ENCODE measurements at places on chromosomes 7 and 10.

- DNase-seq = no peak
These were observed 133.5 kb upstream of the MBL2 start for GRCh38 chr10:52906046-52906445.

DNA sequence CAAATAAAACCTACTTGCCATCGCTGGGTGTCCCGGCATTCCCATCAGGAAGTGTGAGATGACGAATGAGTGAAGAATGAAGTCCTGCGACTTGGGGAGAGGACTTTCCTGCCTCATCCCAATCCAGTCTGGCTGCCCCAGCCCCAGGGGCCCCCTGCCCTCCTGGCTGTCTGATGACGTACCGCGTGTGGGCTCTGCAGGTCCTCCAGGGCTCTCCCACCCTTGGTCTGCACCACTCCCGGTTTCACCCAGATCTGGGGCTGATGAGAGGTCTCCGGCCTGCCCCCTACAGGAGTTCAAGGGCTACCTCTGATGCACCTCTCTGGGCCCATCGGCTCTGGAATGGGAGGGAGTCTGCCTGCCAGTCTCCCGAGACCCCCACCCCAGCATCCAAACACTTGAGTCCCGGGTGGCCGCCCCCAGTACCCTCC, 9.8 kb downstream of the ATP6V1F start:
- no peak for DNase-seq

DNA sequence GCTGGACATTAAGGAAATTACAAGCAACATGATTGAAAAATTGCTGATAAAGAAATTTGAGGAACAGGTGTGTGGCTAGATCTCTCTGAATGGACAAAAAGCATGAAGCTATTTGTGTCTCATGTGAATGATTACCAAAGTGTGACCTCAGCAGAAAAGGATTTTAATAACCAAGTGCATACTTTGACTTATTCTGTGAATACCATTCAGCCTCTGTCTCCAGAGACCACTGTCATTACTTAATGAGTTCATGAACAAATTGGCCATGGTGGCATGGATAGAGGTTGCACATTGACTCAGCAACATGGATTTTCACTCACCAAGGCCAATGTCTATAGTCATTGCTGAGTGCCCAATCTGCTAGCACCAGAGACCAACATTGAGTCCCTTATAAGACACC, 874.6 kb upstream of the POT1 start:
- DNase-seq = no peak

DNA sequence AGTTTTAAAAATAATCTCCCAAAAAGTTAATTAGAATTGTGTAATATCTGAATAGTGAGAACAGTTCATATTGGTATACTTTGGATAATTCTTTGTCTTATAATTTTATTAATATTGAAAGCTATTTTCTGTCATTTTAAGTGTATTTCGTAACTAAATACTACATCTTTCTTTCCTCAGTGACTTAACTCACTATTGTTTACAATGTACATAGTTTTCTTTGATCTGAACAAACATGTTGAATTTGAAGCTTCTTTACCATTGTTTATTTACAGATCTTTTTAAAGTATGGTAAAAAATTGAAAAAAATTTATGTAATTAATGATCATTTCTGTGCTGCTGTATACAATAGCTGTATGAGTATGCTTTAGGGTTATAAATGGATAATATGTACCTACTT, 5.1 kb downstream of the PDCD4 start:
- DNase-seq = no peak

GRCh38 chr10:30007406-30007805, 52.0 kb downstream of the JCAD start:
- DNase-seq = no peak

DNA sequence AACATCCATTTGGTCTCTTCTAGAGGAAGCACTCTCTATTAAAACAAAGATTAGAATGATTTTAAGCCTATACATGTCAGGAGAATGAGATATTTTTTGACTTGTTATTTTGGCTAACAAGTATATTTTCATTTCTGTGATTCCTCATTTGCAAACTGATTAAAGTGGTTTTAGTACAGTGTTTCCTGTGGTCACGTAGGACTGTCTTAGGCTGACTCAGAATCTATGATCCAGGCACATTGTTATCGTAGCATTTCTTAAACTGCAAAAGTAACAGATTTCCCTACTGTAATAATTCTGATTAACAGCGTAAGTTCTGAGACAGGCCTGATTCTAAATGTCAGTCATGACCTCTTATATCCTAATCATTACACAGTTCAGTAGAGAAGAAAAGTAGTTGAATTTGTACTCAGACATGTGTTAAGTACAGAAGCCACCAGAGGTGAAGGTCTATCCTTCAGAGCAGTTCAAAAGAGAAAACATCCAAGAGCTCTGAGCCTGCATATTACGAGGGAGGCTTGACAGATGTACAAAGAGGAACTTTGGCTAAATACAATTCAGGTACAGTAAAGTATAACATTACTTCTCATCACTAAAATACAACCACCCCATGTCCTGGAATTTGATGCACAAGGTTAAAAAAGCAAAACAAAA, 124.1 kb upstream of the TEX47 start:
- no peak for DNase-seq

DNA sequence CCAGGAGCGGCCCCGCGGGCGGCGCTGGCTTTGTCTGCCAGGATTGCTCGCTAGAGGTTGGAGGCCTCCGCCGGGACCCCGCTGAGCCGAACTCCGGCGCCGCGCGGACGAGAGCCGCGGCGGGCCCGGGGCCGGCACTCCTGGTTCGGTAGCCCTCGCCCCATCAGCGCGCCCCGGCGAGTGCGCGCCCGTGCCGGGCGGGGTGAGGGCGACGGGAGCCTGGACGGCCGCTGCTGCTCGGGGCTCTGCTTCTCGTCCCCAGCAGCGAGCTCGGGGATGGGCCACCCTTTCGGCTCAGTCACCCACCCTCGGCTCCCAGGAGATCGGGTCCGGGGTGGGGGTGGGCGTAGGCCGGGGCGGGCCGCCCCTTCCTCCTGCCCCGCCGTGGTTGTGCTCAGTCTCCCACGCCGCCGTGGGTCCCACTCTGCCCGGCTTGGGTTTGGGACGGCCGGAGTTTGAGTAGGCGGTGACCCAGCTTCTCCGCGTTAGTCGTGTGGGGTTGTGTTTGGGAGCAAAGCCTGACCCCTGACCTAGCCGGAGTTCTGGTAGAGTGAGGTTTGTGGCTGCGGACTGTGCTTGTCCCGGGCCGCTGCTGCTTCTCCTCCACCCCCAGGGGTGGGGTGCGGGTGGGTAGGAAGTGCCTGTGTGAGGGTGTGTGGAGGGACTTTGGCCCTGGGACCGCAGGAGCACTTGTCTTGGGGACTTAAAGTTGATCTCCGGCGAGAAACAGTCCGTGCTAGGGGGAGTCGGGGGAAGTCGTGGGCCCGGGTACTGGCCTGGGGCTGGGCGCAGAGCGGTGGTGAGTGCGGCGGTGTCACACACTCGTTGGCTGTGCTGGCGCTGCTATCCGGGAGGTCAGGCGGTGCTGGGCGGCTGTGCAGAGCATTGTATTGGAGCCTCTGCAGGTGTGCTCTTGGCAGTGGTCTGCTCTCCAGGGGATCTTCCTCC, 677 bp downstream of the TSPAN14 start:
- no peak for DNase-seq

- no peak for DNase-seq
These were observed 60.8 kb upstream of the GDF10 start for GRCh38 chr10:47239211-47239610.

GRCh38 chr7:16934722-16935340, 53.0 kb upstream of the AGR3 start:
- no peak for DNase-seq

- DNase-seq = no peak
These were observed 83.5 kb downstream of the IPMK start for GRCh38 chr10:58184120-58184670.

DNA sequence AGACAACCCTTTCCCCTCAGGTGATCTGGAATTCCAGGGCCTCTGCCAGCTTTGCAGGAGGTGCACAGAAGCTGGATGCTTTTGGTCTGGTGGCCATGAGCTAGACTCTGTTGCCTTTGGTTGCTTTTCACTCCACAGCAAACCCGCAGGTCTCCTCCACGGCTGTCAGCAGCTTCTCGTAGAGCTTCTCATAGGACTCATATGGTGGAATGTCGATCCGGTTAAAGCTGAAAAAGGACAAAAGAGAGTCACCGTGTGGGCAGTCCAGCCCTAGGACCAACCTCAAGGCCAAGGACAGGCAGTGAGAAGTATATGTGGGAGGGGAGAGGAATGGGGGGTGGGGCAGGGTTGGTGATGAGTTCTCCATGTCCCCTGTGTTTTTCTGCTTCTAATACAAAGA, 113.5 kb downstream of the SMURF1 start:
- no peak for DNase-seq

DNA sequence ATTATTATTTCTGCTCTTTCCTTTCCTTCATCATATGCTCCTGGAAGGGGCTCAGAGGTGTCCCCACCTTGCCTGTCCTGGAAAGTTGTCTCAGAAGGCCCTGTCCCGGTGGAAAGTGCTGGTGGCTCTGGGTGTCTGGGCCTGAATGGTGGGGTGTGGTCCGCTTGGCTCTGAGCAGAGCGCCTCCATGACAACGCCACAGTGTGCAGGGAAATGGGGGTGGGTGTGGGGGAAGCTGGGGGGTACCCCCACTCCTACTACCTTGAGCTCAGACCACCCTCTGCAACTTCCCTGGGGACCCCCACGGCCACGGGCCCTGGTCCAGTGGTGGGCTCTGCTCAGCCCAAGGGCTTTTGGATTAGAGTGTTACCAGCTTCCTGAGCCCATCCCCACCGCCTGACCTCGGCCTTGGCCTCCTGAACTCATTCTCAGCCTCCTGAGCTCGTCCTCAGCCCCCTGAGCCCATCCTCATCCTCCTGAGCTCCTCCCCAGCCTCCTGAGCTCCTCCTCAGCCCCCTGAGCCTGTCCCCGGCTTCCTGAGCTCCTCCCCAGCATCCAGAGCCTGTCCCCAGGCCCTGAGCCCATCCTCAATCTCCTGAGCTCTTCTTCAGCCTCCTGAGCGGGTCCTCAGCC, 106.4 kb upstream of the FAM20C start:
- no peak for DNase-seq

DNA sequence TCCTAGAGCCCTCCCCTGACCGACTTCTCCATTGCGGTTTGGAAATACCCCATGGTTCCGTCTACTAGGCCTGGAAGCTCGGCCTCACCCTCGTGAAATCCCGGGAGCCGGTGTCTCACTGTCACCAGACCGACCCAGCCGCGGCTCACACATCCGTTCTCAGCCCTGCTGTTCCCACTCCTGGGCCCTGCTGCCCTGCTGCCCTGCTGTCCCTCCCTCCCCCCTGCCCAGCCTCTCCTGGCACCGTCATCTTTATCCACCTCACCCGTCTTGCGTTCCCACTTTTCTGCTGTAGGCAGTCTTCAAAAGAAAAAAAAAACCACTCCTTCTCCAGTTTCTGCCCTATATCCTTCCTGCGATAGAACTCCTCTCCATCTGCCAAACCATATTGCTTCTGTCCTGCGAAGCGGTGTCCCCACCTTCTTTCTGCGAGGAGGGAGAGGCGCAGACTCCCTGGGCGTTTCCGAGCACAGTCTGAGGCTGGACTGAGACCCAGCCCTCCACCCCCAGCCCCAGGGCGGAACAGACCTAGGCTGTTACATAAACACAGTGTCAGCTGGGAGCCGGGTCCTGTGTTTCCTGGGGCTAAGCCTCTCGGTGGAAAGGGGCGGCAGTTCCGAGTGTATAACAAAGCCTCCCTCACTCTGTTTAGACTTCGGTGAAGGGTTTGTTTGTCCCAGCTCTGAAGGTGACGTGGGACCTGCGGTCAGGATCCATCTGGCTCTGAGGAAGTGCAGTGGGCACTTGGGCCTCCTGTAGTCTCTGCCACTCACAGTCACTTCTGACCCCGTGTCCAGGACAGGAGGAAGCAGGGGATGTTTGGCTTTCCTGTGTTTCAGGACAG, 2.8 kb downstream of the AGAP3 start:
- peak; percentile 43 for DNase-seq

DNA sequence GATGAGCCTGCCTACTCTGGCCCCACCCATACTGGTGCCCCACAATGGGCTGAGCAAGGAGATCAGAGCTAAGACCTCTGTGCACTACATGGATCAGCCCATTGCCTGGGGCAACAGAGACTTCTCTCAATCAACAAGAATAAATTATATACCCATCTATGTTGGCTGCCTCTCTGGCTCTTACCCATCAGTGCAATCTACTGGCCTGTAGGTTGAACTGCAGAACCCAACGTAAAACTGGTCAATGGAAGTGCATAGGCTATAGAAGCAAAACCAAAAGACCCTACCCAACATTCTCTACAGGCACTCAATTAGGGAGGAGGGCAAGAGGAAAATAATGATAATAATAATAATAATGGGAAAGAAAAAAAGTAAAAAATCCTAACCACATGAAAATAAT, 574.3 kb downstream of the MAGI2 start:
- DNase-seq = no peak

GRCh38 chr10:70048030-70048723, 4.5 kb upstream of the MACROH2A2 start:
- no peak for DNase-seq

- no peak for DNase-seq
These were observed 35.4 kb downstream of the TMEM120A start for GRCh38 chr7:75958802-75959543.

- DNase-seq = no peak
These were observed 121.9 kb downstream of the PLPP4 start for GRCh38 chr10:120578890-120579289.

GRCh38 chr7:36153571-36154097, 580 bp downstream of the EEPD1 start:
- DNase-seq = peak; percentile 27

- DNase-seq = no peak
These were observed 8.1 kb upstream of the POLD2 start for GRCh38 chr7:44131173-44132029.

DNA sequence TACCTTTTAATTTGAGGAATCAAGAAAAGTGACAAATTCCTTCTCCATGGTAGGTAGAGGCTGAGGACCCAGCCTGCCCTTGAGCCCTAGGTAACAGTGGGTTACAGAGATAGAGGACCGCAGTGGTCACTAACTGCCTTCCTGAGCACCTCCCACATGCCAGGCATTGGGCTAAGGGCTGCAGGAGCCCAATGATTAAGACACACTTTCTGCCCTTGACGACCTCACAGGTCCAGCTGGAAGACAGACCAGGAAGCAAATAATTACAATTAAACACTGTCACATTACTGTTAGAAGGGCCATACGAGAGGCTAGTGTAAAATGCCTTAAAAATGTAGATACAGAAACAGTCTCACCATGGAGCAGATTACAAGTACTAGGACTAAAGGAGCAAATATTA, 156.8 kb upstream of the NFE2L3 start:
- DNase-seq = no peak

DNA sequence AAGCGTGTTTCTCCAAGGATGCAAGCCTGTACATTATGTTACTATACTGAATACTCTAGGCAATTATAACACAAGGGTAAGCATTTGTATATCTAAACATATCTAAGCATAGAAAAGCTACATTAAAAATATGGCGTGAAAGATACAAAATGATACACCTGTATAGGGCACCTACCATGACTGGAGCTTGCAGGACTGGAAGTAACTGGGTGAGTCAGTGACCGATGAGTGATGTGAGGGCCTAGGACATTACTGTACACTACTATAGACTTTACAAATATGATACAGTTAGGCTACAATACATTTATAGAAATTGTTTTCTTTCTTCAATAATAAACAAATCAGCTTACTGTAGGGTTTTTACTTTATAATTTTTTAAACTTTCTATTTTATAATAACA, 1127.2 kb upstream of the LRRN3 start:
- no peak for DNase-seq

Data from naive thymus-derived CD8-positive, alpha-beta T cell (primary cell).